ENCODE measurements at places on chromosomes 5 and 9. TPM values are rescaled to one million over a fixed set of nuclear protein-coding genes. Genes with fewer than 3 reads are reported as not detected.

The SH3GL2 gene
- 0.15 TPM for total RNA-seq

The NR5A1 gene
- total RNA-seq: not detected

The PCDHGA6 gene
- 6.3 TPM for total RNA-seq

The NRARP gene
- 0.29 TPM for total RNA-seq

The CARTPT gene
- total RNA-seq: not detected

The INSL4 gene
- total RNA-seq: not detected

The MSMP gene
- total RNA-seq: 1.2 TPM

The EIF4E1B gene
- not detected for total RNA-seq

The ELOVL7 gene
- total RNA-seq: 0.33 TPM

The DMRTA1 gene
- 1.2 TPM for total RNA-seq

The FAM151B gene
- 5.0 TPM for total RNA-seq

The RALGDS gene
- total RNA-seq: 32.4 TPM

Measured in smooth muscle cell of trachea (primary cell).